Muscle of leg (tissue), 16 donors: ENCODE measurements at places on chromosomes 11 and 22. TPM values are rescaled to one million over a fixed set of nuclear protein-coding genes. Genes with fewer than 3 reads are reported as not detected.

DNA sequence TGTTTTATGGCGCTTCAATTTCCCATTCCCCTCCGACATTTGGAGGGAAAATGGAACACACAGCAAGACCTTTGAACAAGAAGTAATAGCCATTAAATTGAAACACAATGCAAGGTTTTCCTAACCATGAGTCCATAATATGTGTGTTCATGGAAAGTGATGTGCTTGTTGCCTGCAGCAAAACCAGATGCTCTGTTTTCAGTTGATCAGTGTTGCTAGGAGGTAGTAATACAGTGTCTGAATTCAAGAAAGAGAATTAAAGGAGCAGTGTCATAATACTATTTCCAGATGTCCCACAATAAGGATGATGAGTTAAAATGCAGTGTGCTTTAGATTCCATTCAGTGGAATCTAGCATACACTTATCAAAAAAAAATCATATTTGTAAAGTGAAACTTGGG lies 637.4 kb upstream of the API5 start:
- peak; percentile 89 for DNase-seq

DNA sequence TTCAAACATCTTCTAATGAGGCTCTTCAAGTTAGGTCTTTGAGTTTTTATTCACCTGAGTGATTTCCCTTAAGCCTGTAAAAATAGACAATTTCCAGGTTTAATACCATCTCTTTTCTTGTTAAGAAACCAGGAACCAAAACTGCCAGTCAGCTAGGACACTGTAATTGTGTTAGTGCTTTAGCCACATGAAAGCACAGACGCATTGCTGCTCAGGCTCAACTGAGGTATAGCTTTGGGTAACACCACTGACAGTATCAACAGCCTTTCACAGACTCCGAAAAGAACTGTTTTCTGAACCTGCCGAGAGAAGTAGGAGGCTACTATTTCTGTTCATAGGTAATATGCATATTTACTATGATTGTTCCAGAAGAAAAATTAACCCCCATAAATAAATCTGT lies 768.7 kb downstream of the ETS1 start:
- no peak for DNase-seq

Gene C11orf87
- 0.35 TPM for polyA plus RNA-seq

Gene KRTAP5-1
- 0.39 TPM for polyA plus RNA-seq

- peak; percentile 73 for DNase-seq
Measured at GRCh38 chr11:72069787-72070251, 10.5 kb downstream of the NUMA1 start.

DNA sequence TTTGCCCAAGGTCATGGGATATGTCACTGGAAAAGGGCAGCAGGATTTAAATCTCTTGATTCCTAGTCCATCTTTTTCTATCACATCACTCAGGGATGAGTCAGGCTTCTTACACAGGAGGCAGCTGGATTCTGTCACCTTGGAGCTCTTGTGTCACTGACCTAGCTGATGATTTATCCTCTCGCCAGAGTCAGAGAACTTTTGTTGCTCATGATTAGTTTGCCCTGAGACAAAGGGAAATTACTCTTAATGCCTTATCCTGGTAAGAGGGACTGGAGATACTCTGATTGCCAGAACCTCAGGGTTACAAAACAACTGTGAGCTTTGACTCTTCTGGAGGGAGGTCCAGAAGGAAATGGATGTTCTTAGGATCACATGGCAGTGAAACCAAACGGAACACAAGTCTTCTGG lies 10.1 kb downstream of the COA4 start:
- DNase-seq, result peak; percentile 44

DNA sequence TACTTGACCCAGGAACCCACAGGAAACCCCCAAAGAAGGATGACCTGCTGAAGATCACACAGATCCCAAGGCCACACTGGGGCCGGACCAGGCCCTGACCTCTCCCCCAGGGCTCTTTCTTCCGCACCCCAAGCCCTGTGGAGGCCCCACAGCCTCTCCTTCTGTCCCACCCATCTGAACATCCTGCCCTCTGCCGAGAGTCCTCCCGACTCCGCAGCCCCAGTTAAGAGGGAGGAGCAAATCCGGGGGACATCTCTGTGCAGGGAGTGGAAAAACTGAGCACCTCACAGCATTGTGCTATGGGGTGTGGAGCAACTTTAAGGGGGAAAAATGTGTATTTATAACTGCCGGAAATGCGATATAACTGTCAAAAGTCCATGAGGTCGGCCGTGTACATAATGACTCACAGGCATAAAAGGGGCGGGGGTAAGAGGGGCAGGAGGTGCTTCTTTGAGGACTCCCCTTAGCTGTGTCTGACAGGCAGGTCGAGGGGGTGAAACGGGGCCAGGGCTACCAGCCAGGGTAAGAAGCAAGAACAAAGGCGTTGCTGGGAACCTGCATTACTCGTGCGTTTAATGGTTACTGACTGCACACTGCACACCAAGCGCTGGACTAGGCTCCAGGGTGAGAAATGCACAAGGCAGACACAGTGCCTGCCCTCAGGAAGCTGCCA lies 57.2 kb downstream of the WNT11 start:
- no peak for DNase-seq

Gene PVALB
- 19.5 TPM for polyA plus RNA-seq

GRCh38 chr22:50298937-50299784 lies 8.3 kb downstream of the PLXNB2 start:
- DNase-seq, result no peak
